ENCODE measurements at places on chromosomes 1 and 21. TPM values are rescaled to one million over a fixed set of nuclear protein-coding genes. Genes with fewer than 3 reads are reported as not detected.
A peak's percentile ranks its signal among the peaks of the same experiment; 100 is the strongest.

NKAIN1 gene
- total RNA-seq, result not detected

PKNOX1 gene
- 26.9 TPM for total RNA-seq

DEGS1 gene
- total RNA-seq, result 49.7 TPM

GNAT2 gene
- 0.18 TPM for total RNA-seq

PDXK gene
- 124 TPM for total RNA-seq

DNA sequence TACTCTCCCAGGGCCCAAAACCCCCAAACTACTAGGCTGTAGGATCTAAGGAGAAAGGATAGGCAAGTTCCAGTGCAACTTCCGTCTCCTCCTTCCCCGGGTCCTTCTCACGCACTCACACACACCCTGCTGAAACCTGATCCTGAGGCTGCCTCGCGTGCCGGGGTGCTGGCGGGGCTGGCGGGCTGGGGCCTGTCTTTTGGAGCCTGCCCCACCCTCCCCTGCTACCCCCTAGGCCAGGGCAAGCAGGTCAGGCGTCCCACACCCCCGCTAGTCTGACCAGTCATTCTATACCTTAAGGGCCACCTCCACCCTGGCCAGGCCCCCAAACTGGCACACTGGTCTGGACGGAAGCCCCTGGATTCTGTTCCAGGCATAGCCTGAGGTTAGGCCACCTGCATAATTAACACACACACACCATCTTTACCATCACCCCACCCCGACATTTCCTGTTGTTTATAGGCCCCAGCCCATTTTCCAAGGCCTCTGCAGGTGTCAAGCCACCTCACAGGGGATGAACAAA lies 48.3 kb upstream of the ARTN start:
- H3K27me3 ChIP-seq, result no peaks in the 10 kb centered on the region
- H3K4me1 ChIP-seq, result peaks cover 2% of the 10 kb centered on the region
- H3K27ac ChIP-seq, result no peak overlapping the region
- H3K4me3 ChIP-seq, result no peak overlapping the region
- H3K36me3 ChIP-seq, result no peaks in the 10 kb centered on the region

GRCh38 chr21:33825915-33826314 lies 89.7 kb downstream of the ATP5PO start:
- H3K27ac ChIP-seq, result no peak overlapping the region
- H3K36me3 ChIP-seq, result no peaks in the 10 kb centered on the region
- no peaks in the 10 kb centered on the region for H3K4me1 ChIP-seq
- H3K27me3 ChIP-seq, result peaks cover 4% of the 10 kb centered on the region
- H3K4me3 ChIP-seq, result no peak overlapping the region

DNA sequence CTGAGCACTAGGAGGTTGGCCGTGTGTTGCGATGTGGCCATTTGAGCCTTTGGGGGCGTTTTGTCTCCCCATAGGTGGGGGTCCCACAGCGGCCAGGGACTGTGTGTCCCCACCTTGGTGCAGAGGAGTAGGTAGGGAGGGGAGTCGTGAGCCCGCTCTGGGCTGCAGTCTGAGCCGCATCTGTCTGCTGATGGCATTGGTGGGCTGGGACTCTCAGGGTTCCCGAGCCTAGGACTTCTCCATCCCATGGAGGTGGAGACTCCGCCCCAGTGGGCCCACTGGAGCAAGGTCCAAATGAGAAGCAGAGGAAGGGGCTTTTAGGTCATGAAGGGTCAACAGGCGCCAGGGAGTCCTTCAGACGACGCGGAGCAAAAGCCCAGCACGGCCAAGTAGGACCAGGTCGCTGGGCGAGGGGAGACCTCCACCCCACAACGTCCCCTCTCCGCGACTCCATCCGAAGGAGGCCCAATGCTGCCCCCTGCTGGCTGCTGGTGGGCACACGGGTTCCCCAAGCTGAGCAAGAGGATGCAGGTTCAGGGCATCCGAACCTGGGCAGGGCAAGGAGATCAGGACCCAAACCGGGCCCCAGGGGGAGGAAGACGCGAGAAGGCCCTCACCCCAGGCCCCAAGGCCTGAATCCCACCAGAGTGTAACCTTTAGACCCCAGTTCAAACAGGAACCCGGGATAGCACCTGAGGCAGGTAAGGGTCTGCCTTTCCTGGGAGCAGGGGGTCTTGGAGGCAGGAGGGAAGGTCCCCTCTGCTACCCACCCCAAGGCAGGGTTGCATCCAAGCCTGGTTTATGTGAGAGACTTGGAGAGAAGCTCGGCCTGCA lies 14.9 kb downstream of the TTC34 start:
- peak; percentile 50 for DNase-seq
- H3K4me1 ChIP-seq, result no peaks in the 10 kb centered on the region

- H3K27ac ChIP-seq, result no peak overlapping the region
- no peaks in the 10 kb centered on the region for H3K36me3 ChIP-seq
- no peak overlapping the region for H3K4me3 ChIP-seq
Measured at GRCh38 chr1:202291001-202291400, 50.7 kb downstream of the UBE2T start.

DNA sequence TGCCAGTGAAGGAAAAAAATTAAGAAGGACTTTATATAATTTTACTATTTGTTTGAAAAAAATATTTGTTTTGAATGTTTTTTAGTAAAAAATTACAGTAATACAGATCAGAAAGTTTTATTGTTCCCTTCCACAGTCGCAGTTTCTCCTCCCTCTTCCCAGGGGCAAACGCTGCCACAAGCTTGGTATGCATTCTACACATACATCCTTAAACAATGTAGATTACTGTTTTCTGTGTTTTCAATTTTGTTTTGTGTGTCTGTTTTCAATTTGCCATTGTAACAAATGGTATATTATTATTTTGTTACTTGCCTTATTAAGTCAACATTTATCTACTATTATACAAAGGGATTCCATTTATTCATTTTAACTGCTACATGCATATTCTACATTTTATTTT lies 257.1 kb downstream of the HMCN1 start:
- peaks cover 5% of the 10 kb centered on the region for H3K4me1 ChIP-seq
- no peaks in the 10 kb centered on the region for H3K36me3 ChIP-seq
- H3K4me3 ChIP-seq, result no peak overlapping the region
- no peak overlapping the region for H3K27ac ChIP-seq

DNA sequence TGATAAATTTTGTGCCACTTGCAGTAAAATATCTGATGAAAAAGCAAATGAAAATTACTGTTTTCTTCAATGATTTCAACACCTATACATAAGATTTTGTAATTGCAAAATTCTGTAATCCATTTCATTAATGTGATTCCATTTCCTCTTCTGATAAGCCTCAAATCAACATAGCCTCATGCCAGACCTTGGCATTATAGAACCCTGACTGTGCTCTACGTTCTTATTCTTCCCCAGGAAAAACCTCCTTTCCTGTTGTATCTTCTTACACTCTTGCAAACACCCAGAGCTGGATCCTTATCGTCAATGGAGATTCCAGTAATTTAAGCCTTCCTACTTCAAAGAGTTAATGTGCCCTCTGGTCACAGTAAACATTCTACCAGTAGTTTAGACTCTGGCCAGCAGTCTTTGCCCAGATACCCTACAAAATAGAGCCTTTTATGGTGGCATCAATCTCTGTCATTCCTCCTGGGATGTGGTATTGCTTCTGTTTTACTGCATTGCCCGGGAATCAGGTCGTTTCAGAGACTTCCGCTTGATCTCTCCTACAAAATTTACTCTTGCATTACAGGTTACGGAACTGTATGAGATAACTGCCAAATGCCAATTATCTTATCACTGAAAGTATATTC lies 48.5 kb upstream of the CHRM3 start:
- H3K4me3 ChIP-seq, result no peak overlapping the region
- no peak for DNase-seq
- no peaks in the 10 kb centered on the region for H3K27me3 ChIP-seq
- no peaks in the 10 kb centered on the region for H3K36me3 ChIP-seq
- no peak overlapping the region for H3K27ac ChIP-seq

- no peak overlapping the region for H3K27ac ChIP-seq
- no peaks in the 10 kb centered on the region for H3K4me1 ChIP-seq
- no peak for DNase-seq
Measured at GRCh38 chr1:29368936-29369932, 132.9 kb downstream of the PTPRU start.

DNA sequence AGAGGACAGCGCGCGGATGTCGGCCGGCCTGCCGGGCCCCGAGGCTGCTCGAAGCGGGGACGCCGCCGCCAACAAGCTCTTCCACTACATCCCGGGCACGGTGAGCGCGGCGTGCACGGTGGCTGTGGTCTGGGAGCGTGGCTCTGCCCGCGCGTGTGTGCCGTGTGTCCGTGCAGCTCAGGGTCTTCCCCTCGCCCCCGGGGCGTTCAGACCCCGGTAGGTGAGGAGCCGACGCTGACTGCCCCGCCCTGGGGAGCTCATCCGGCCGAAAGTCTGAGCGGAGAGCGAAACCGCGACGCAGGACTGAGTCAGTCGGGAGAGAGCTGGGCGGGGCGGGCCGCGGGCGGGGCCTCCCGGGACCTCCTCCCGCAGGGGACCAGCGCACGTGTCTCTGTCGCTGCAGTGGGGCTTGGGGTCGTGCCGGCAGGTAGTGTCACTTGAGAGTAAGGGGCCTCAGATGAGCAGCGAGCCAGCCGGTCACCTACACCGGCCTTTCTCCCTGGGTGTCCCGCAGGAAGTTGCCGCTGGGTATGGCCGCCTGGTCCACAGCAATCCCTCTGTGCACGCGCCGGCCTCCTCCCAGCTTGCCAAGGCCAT lies 520 bp downstream of the PLEKHN1 start:
- H3K27me3 ChIP-seq, result peaks cover 8% of the 10 kb centered on the region
- DNase-seq, result peak; percentile 75
- H3K27ac ChIP-seq, result peak overlapping the region; percentile 58

DNA sequence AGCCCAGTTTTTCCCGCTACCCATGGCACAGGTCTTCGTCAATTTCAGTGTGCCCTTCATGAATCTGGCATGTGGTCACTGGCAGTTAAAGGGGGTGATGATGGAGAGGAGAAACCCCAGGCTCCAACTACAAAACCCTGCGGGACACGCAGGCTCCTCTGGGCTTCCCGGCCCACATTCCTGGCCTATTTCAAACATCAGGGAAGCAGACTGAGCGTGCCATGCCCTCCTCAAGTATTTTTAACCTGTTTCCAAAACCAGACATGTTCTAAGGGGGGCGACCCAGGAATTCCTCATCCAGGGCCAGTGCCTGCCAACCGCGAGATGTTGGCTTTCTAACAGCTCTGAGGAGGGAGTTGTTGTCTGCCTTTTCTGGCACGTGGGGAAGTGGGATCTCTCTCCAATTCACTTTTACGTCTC lies 85.1 kb downstream of the CAPZB start:
- no peak for DNase-seq
- no peak overlapping the region for H3K27ac ChIP-seq
- peaks cover 31% of the 10 kb centered on the region for H3K36me3 ChIP-seq
- no peak overlapping the region for H3K4me3 ChIP-seq
- no peaks in the 10 kb centered on the region for H3K27me3 ChIP-seq
- H3K4me1 ChIP-seq, result peaks cover 29% of the 10 kb centered on the region

DNA sequence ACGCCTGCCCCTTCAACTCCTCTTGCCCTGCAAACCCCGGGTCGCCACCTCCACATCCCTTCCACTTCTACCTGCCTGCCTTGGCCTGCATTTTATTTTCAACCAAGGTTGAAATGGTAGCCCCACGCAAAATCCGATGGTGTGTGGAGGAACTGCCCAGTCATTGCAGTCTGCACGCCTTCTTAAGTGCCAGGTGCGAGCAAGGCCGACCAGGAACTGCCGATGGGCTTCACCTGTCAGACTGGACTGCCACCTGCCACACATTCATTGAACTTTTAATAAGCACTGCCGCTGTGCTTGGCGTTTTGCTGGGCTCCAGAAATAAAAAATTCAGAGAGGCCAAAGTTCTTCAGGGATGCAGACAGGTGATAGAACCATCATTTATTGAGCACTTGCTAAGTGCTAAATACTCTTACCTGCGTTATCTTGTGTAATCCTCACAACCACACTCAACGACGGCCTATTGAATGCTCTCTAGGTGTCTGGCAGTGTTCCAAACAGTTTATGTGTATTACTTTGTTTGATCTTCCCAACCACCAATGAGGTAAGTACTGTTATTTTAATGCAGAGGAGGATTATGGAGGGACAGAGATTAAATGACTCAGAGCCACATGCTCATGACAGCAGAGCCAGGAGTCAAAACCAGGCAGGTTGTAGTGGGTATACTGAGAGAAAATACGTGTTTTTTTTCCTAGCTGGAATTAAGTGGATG lies 36.2 kb downstream of the CACHD1 start:
- peak overlapping the region; percentile 43 for H3K27ac ChIP-seq
- H3K36me3 ChIP-seq, result no peaks in the 10 kb centered on the region
- peak; percentile 10 for DNase-seq
- peak overlapping the region; percentile 85 for H3K4me3 ChIP-seq

- peaks cover 36% of the 10 kb centered on the region for H3K4me1 ChIP-seq
- H3K27ac ChIP-seq, result no peak overlapping the region
- no peak for DNase-seq
- no peak overlapping the region for H3K4me3 ChIP-seq
- H3K27me3 ChIP-seq, result no peaks in the 10 kb centered on the region
- peaks cover 91% of the 10 kb centered on the region for H3K36me3 ChIP-seq
Measured at GRCh38 chr1:26768755-26769154, 19.0 kb upstream of the PIGV start.

- H3K4me1 ChIP-seq, result peaks cover 72% of the 10 kb centered on the region
- no peak overlapping the region for H3K4me3 ChIP-seq
- H3K36me3 ChIP-seq, result no peaks in the 10 kb centered on the region
- H3K27me3 ChIP-seq, result no peaks in the 10 kb centered on the region
Measured at GRCh38 chr1:101262060-101262459, 25.2 kb downstream of the S1PR1 start.

DNA sequence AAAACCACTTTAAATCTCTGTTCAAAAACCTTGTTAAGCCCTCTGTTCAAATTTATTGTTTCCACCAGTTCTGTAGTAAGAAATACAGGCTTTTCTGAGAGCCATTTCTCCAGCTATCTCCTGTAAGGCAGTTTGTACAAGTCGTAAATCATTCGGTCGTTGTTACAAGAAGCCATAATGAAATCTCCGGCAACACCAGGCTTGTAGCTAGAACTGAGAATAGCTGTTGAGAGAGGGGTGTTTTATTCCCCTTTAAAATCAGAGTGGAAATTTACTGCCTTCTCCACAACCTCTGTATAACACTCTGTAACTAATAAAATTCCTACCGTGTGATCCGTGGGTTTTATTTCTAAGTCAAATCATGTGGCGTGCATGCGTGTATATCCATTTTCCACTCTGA lies 335.8 kb upstream of the KAZN start:
- H3K4me3 ChIP-seq, result no peak overlapping the region
- no peak overlapping the region for H3K27ac ChIP-seq
- H3K27me3 ChIP-seq, result no peaks in the 10 kb centered on the region
- DNase-seq, result no peak
- no peaks in the 10 kb centered on the region for H3K36me3 ChIP-seq

- H3K27ac ChIP-seq, result no peak overlapping the region
- H3K36me3 ChIP-seq, result peaks cover 33% of the 10 kb centered on the region
- H3K4me1 ChIP-seq, result no peaks in the 10 kb centered on the region
- DNase-seq, result no peak
Measured at GRCh38 chr1:200969726-200970561, 53.6 kb downstream of the KIF21B start.

All from activated T-helper 2 cell treated with anti-CD3 and anti-CD28 coated beads, Interferon-gamma antibody, Interleukin-2, Interleukin-4, amounts not matched to agents 10 μg/mL and 5 μg/mL and 100 μg/mL, durations not matched to agents 14 hours and 24 hours and 36 hours (primary cell).